Osteoblast (primary cell): ENCODE measurements at places on chromosomes 5 and 9. TPM values are rescaled to one million over a fixed set of nuclear protein-coding genes. Genes with fewer than 3 reads are reported as not detected.

DNA sequence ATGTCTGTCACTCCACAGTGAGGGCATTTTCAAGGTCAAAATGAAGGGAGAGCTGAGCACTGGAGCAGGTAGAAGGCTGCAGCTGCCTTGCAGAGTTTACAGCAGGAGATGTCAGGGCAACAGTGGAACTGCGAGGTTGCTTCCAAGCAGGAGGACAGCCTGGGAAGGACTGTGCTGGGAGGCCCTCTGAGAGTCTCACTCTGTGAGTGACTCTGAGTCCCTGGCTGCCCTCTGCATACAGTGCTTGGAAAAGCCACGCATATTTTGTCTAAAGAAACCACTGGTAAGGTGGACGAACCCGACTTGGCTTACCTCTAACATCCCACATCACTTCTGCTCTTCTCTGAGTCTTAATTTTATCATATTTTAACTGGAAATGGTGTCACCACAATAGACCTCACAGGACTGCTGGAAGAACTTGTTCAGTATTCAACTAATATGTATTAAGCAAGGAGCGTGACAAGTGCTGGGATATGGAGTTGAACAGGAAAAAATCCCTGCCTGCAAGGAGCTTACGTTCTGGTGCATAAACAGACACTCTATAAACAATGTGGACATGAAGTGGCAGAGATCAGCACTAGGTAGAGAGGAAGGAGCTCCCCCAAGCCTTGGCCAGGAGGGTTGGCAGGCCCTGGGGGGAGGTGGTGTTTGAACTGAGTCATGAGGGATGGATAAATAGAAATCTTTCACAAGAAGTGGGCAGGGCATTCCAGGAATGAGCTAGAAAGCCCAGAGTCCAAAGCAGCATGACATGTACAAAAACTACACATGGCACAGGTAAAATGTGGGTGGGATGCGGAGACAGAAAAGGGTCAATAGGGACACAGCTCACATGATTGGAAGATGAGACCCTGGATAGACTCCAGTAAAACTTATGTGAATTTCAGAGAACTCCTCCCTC, 64.0 kb upstream of the FOXE1 start:
- no peak for DNase-seq
- H3K36me3 ChIP-seq, result no peaks in the 10 kb centered on the region
- H3K4me1 ChIP-seq, result no peaks in the 10 kb centered on the region
- H3K27me3 ChIP-seq, result peaks cover 37% of the 10 kb centered on the region
- no peak overlapping the region for H3K4me3 ChIP-seq
- no peak overlapping the region for H3K27ac ChIP-seq

- no peak overlapping the region for H3K4me3 ChIP-seq
- no peaks in the 10 kb centered on the region for H3K4me1 ChIP-seq
- no peak overlapping the region for H3K27ac ChIP-seq
- no peaks in the 10 kb centered on the region for H3K36me3 ChIP-seq
- no peaks in the 10 kb centered on the region for H3K27me3 ChIP-seq
Measured at GRCh38 chr5:2801577-2802525, 50.4 kb upstream of the IRX2 start.

- no peaks in the 10 kb centered on the region for H3K4me1 ChIP-seq
- no peak within 1 kb of the TSS for H3K27ac ChIP-seq
- no peaks in the 10 kb centered on the region for H3K36me3 ChIP-seq
- peak within 1 kb of the TSS; percentile 19 for H3K4me3 ChIP-seq
- DNase-seq, result peak; percentile 82
Measured at GRCh38 chr9:98708933-98709911, at the start of gene GABBR2. GABBR2 (minus strand) TSS chr9:98708935; CDS start chr9:98708737, 198 bp downstream.

- H3K4me3 ChIP-seq, result no peak overlapping the region
- H3K27me3 ChIP-seq, result peaks cover 21% of the 10 kb centered on the region
- no peaks in the 10 kb centered on the region for H3K4me1 ChIP-seq
- no peak for DNase-seq
Measured at GRCh38 chr5:58871648-58872242, 288.9 kb downstream of the RAB3C start.

GRCh38 chr5:77768978-77769377, 7.2 kb downstream of the TBCA start:
- no peak overlapping the region for H3K4me3 ChIP-seq
- H3K36me3 ChIP-seq, result peaks cover 14% of the 10 kb centered on the region
- H3K27me3 ChIP-seq, result no peaks in the 10 kb centered on the region

GRCh38 chr5:96113170-96113939, 151.7 kb upstream of the ELL2 start:
- DNase-seq, result no peak
- no peak overlapping the region for H3K4me3 ChIP-seq
- H3K4me1 ChIP-seq, result peaks cover 7% of the 10 kb centered on the region

GRCh38 chr9:18821788-18822187, 211.2 kb downstream of the SAXO1 start:
- peaks cover 16% of the 10 kb centered on the region for H3K4me1 ChIP-seq
- H3K27me3 ChIP-seq, result no peaks in the 10 kb centered on the region
- H3K36me3 ChIP-seq, result peaks cover 80% of the 10 kb centered on the region
- no peak overlapping the region for H3K4me3 ChIP-seq

DNA sequence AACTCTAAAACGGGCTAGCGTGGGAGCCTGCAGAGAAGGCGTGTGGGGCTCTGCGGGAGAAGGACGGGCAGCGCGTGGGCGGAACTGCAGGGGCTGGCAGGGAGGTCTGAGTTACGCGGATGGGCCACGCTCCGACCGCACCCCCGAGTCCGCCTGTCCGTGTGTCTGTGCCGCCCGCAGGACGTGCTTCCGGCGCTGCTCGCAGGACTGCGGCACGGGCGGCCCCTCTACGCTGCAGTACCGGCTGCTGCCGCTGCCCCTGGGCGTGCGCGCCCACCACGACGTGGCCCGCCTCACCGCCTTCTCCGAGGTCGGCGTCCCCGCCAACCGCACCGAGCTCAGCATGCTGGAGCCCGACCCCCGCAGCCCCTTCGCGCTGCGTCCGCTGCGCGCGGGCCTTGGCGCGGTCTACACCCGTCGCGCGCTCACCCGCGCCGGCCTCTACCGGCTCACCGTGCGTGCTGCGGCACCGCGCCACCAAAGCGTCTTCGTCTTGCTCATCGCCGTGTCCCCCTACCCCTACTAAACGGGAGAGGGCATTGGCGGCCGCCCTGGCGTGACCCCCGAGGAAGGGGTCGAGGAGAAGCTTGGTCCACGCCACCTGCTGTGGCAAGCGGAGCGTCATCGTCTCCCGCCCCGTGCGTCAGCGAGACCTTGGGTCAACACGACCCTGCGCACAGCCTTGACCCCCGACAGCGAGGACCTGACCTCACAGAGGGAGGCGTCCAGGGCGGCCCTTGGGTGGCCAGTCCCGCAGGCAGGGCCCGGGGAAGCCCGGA, 11.4 kb upstream of the ASS1 start:
- peak overlapping the region; percentile 65 for H3K4me3 ChIP-seq
- H3K4me1 ChIP-seq, result peaks cover 6% of the 10 kb centered on the region
- H3K27ac ChIP-seq, result no peak overlapping the region
- DNase-seq, result peak; percentile 96
- peaks cover 8% of the 10 kb centered on the region for H3K27me3 ChIP-seq

DNA sequence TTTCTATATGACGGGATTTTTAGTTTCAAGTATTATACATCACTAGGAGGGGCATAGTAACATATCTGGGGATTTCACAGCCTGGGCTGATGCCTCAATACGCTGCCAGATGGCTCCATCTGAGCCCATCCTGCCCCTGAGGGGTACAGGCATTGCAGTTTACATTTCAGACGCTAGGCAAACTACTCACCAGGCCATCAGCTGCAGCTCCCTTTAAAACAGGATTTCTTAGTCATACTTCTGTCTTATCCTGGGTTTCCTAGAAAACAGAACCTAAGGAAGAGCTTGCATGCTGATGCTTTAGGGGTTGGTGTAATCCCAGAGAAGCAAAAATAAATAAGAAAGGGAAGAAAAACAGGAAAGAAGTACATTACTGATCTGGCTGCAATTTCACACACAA, 372.8 kb upstream of the PIK3R1 start:
- DNase-seq, result no peak
- no peak overlapping the region for H3K4me3 ChIP-seq
- H3K27ac ChIP-seq, result no peak overlapping the region
- no peaks in the 10 kb centered on the region for H3K36me3 ChIP-seq
- peaks cover 3% of the 10 kb centered on the region for H3K27me3 ChIP-seq

- H3K4me3 ChIP-seq, result no peak overlapping the region
- no peaks in the 10 kb centered on the region for H3K4me1 ChIP-seq
- H3K36me3 ChIP-seq, result no peaks in the 10 kb centered on the region
- no peak for DNase-seq
- H3K27ac ChIP-seq, result no peak overlapping the region
- H3K27me3 ChIP-seq, result no peaks in the 10 kb centered on the region
Measured at GRCh38 chr5:27021471-27021870, 16.9 kb downstream of the CDH9 start.

- no peaks in the 10 kb centered on the region for H3K4me1 ChIP-seq
- no peaks in the 10 kb centered on the region for H3K36me3 ChIP-seq
- no peak overlapping the region for H3K27ac ChIP-seq
- no peaks in the 10 kb centered on the region for H3K27me3 ChIP-seq
- no peak overlapping the region for H3K4me3 ChIP-seq
Measured at GRCh38 chr5:166341740-166342337, 1949.6 kb upstream of the WWC1 start.

DNA sequence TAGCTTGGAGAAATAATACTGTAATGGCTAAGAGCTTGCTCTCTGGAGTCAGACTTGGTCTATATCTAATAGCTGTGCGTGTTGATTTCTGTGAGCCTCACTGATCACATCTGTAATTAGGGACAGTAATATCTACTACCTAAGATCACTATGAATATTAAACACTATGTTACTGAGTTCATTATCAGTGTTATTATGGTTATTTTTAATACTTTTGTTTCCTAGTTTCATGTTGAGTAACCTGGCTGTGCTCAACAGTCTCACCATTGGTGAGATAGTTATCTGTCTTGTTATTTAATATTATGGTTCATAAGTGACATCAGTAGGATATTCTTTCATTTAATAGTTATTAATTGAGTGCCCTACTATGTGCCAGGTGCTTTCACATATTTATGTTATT, 22.4 kb upstream of the CAVIN4 start:
- no peaks in the 10 kb centered on the region for H3K27me3 ChIP-seq
- no peak overlapping the region for H3K4me3 ChIP-seq
- H3K27ac ChIP-seq, result no peak overlapping the region
- no peak for DNase-seq

GRCh38 chr5:139014726-139015125, 139.6 kb upstream of the LRRTM2 start:
- peaks cover 6% of the 10 kb centered on the region for H3K36me3 ChIP-seq
- no peaks in the 10 kb centered on the region for H3K27me3 ChIP-seq
- DNase-seq, result peak; percentile 93

- no peak for DNase-seq
- H3K4me1 ChIP-seq, result peaks cover 4% of the 10 kb centered on the region
- H3K27ac ChIP-seq, result no peak overlapping the region
- no peak overlapping the region for H3K4me3 ChIP-seq
- H3K36me3 ChIP-seq, result no peaks in the 10 kb centered on the region
Measured at GRCh38 chr5:140020601-140021177, 22.4 kb downstream of the NRG2 start.

DNA sequence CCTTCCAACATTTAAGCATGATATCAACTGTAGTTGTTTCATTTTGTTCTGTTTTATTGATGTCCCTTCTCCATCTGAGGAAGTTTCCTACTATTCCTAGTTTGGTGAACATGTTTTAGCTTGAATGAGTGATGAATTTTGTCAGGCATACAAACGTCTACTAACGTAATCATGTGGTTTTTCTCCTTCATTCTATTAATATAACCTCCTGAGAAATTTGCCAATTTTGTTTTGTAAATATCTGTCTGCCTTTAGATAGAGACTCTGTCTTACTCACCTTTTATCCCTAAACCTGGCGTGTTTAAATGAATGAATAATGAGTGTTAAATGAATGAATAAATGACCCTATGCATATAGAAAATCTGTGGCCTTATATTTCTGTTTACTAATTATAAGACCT, 26.5 kb upstream of the NREP start:
- no peaks in the 10 kb centered on the region for H3K36me3 ChIP-seq
- H3K4me3 ChIP-seq, result no peak overlapping the region
- no peak overlapping the region for H3K27ac ChIP-seq
- H3K27me3 ChIP-seq, result no peaks in the 10 kb centered on the region
- no peak for DNase-seq

DNA sequence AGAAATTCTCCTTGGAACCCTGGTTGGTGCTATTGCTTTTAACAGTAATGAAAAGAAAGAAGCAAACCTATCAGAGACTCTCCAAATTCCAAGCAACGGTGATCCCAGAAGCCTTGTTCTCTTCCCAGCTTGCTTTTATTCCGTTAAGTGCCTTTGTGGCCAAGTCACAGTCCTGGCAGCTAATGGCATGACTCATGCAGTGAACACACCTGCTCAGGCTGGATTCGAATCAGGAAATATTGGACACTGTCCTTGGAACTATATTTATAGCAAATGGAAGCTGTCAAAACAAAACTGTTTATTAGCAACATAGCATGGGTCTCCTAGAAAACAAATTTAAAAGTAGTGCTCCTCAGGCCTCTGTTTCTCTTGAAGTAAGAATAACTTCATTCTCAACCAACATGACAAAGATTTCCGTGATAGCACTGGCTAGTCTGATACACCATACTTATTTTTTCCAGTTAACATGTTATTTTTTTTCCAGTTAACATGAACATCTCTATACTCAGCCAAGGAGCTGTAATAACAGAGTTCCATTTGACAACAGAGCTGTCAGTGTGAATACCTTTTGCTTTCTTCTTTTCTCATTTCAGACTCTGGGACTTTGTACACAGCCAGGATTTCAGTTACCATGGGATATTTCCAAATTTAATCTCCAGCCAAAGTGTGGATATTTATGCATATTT, 502.4 kb downstream of the GADD45G start:
- DNase-seq, result no peak
- H3K27me3 ChIP-seq, result no peaks in the 10 kb centered on the region
- H3K4me1 ChIP-seq, result no peaks in the 10 kb centered on the region
- H3K27ac ChIP-seq, result no peak overlapping the region
- H3K36me3 ChIP-seq, result no peaks in the 10 kb centered on the region

- no peak overlapping the region for H3K27ac ChIP-seq
- H3K27me3 ChIP-seq, result no peaks in the 10 kb centered on the region
- H3K36me3 ChIP-seq, result no peaks in the 10 kb centered on the region
- H3K4me3 ChIP-seq, result no peak overlapping the region
Measured at GRCh38 chr5:1916041-1917001, 33.6 kb upstream of the IRX4 start.

GRCh38 chr5:134887593-134888159, 13.5 kb downstream of the TXNDC15 start:
- no peak for DNase-seq
- H3K36me3 ChIP-seq, result peaks cover 4% of the 10 kb centered on the region
- H3K27me3 ChIP-seq, result no peaks in the 10 kb centered on the region
- no peak overlapping the region for H3K4me3 ChIP-seq
- H3K27ac ChIP-seq, result no peak overlapping the region

Gene TAS2R1
- not detected in 2 replicates for total RNA-seq

Gene ALDH1B1
- total RNA-seq, result 38.0 and 38.6 TPM in 2 replicates

Gene PHAX
- 55.4 and 61.9 TPM in 2 replicates for total RNA-seq

Gene GZMA
- total RNA-seq, result not detected in 2 replicates

Gene PRELID1
- 69.5 and 82.2 TPM in 2 replicates for total RNA-seq
